ENCODE measurements at places on chromosomes 11 and 22. TPM values are rescaled to one million over a fixed set of nuclear protein-coding genes. Genes with fewer than 3 reads are reported as not detected.

The EHF gene
- total RNA-seq, result 296 TPM

The F2 gene
- total RNA-seq, result under 0.01 TPM

The SAA1 gene
- 53.7 TPM for total RNA-seq

The FAM111B gene
- 2.2 TPM for total RNA-seq

The TSGA10IP gene
- not detected for total RNA-seq

The TMEM86A gene
- total RNA-seq, result 2.7 TPM

The CSNK2A3 gene
- 2.2 TPM for total RNA-seq

The TYR gene
- not detected for total RNA-seq

The TST gene
- 68.7 TPM for total RNA-seq

The DDIAS gene
- total RNA-seq, result 1.4 TPM

The LRRC74B gene
- not detected for total RNA-seq

The KRTAP5-7 gene
- total RNA-seq, result not detected

The NAV2 gene
- total RNA-seq, result 5.5 TPM

The FAM76B gene
- total RNA-seq, result 10.1 TPM

The DEPDC7 gene
- 1.4 TPM for total RNA-seq

The OR10A5 gene
- total RNA-seq, result not detected

The KRTAP5-9 gene
- total RNA-seq, result not detected

The PRODH gene
- total RNA-seq, result 14.7 TPM

The CD44 gene
- total RNA-seq, result 382 TPM

The C22orf31 gene
- total RNA-seq, result not detected

The MLC1 gene
- 0.72 TPM for total RNA-seq

The E2F8 gene
- total RNA-seq, result 1.4 TPM

The HSCB gene
- 13.0 TPM for total RNA-seq

The NRXN2 gene
- not detected for total RNA-seq

The FXYD6 gene
- total RNA-seq, result 0.72 TPM

The GNAZ gene
- total RNA-seq, result 0.48 TPM

All from tracheal epithelial cell (primary cell).